ENCODE measurements at places on chromosomes 12 and 14.

- no peak for DNase-seq
- H3K36me3 ChIP-seq, result no peaks in the 10 kb centered on the region
- H3K4me1 ChIP-seq, result no peaks in the 10 kb centered on the region
- no peak overlapping the region for H3K4me3 ChIP-seq
Measured at GRCh38 chr14:81031488-81031887, 76.1 kb downstream of the TSHR start.

DNA sequence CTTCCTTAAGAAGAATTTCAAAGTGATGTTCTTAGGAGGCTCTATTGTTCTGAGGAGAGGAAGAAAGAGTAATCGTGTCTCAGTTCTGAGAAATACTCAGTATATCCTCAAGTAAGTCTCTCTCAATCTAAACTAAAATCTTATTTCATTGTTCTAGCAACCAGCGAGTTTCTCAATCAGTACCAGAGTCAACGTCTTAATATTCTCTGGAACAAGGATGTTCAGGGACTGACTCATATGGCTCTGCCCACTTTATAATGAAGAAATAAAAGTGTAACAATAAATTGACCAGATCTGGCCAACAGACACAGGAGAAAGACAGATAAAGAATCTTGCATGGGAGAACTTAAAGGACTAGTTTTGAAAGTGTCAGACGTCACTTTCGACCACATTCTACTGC, 469.8 kb upstream of the FLRT2 start:
- no peaks in the 10 kb centered on the region for H3K27me3 ChIP-seq
- no peak overlapping the region for H3K27ac ChIP-seq
- DNase-seq, result no peak

- no peak overlapping the region for H3K4me3 ChIP-seq
- no peaks in the 10 kb centered on the region for H3K36me3 ChIP-seq
- no peak overlapping the region for H3K27ac ChIP-seq
- no peaks in the 10 kb centered on the region for H3K4me1 ChIP-seq
- H3K27me3 ChIP-seq, result no peaks in the 10 kb centered on the region
Measured at GRCh38 chr14:53444677-53445312, 291.7 kb upstream of the DDHD1 start.

DNA sequence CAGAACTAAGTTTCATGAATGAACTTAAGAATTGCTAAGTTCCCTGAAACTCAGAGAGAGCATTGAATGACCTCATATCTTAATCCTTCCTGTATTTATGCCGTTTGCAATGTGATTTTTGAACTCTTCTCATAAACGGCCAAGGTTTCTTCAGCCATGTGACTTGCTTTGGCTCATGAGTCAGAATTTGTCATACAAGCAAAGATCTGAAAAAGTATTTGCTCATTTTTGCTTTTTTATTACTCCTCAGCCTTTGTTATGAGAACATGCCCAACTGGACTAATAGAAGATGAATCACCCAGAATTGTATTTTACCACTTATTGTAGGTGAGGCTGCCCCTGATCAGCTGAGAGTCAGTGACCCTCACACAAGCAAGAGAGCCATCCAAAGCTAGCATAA, 693.8 kb downstream of the BCL11B start:
- DNase-seq, result no peak
- H3K27me3 ChIP-seq, result no peaks in the 10 kb centered on the region
- no peaks in the 10 kb centered on the region for H3K4me1 ChIP-seq
- H3K27ac ChIP-seq, result no peak overlapping the region

- H3K4me1 ChIP-seq, result no peaks in the 10 kb centered on the region
Measured at GRCh38 chr12:126347421-126347820, 1282.2 kb downstream of the AACS start.

- no peaks in the 10 kb centered on the region for H3K36me3 ChIP-seq
- DNase-seq, result no peak
- no peaks in the 10 kb centered on the region for H3K4me1 ChIP-seq
- no peaks in the 10 kb centered on the region for H3K27me3 ChIP-seq
- H3K27ac ChIP-seq, result no peak overlapping the region
Measured at GRCh38 chr12:77492536-77492935, 338.2 kb upstream of the NAV3 start.

DNA sequence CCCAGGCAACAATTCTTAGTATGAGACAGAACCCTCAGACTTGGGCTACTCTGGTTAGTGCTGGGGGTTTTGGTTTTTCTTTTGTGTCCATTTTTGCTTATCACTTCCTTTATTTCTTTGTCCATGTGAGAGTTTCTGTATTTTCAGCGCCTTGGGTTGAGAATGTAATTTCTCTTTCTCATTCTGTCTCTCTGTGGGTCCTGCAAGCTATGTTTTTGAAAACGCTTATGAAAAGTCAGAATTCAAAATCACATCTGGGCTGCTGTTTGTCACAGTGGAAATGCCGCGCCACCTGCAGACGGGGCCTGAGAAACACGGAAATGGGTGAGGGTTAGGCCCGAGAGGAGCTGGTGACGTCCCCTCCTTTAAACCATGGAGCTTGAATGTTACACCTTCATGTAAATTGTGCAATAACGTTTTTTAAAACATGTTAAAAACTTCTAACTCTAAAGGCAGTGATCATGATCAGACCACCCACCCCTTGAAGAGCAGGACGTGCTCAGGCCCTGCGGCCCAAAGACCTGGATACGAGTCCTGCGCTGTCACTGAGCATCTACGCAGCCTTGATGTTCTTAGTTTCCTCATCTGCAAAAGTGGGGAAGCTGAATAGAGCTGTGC, 26.1 kb downstream of the JDP2 start:
- peak overlapping the region; percentile 42 for H3K27ac ChIP-seq
- no peaks in the 10 kb centered on the region for H3K27me3 ChIP-seq
- H3K4me1 ChIP-seq, result peaks cover 42% of the 10 kb centered on the region
- no peak for DNase-seq
- no peak overlapping the region for H3K4me3 ChIP-seq

DNA sequence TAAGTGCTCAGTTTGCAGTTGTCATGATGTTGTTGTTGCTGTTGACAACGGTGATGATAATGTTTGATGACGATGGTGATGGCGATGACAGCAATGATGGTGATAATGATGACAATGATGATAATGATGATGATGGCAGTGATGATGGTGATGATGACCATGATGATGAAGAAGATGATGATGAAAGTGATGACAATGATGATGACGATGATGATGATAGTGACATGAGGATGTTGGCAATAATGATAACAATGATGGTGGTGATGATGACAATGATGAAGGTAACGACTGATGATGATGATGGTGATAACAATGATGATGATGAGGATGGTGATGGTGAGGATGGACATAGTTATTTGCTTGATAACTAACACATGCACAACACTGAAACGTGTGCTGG, 778.5 kb downstream of the VRK1 start:
- no peak overlapping the region for H3K4me3 ChIP-seq
- no peaks in the 10 kb centered on the region for H3K4me1 ChIP-seq
- DNase-seq, result no peak
- no peak overlapping the region for H3K27ac ChIP-seq

GRCh38 chr12:100473716-100474150, at the start of gene NR1H4:
TSS of gene NR1H4 (plus strand) at chr12:100473866. CDS start at chr12:100493324, 19,458 bp downstream.
- no peaks in the 10 kb centered on the region for H3K27me3 ChIP-seq
- no peaks in the 10 kb centered on the region for H3K36me3 ChIP-seq
- no peak within 1 kb of the TSS for H3K4me3 ChIP-seq
- no peak within 1 kb of the TSS for H3K27ac ChIP-seq
- H3K4me1 ChIP-seq, result no peaks in the 10 kb centered on the region

GRCh38 chr12:96084624-96085023, 49.2 kb upstream of the LTA4H start:
- no peak for DNase-seq
- no peaks in the 10 kb centered on the region for H3K4me1 ChIP-seq
- no peak overlapping the region for H3K27ac ChIP-seq
- no peaks in the 10 kb centered on the region for H3K36me3 ChIP-seq
- no peak overlapping the region for H3K4me3 ChIP-seq
- H3K27me3 ChIP-seq, result no peaks in the 10 kb centered on the region

- no peaks in the 10 kb centered on the region for H3K36me3 ChIP-seq
- H3K4me1 ChIP-seq, result no peaks in the 10 kb centered on the region
- H3K27me3 ChIP-seq, result no peaks in the 10 kb centered on the region
Measured at GRCh38 chr12:107226126-107226525, 132.8 kb upstream of the CRY1 start.

GRCh38 chr12:25186788-25187402, 8.1 kb downstream of the DNAI7 start:
- H3K27me3 ChIP-seq, result no peaks in the 10 kb centered on the region
- H3K27ac ChIP-seq, result no peak overlapping the region

GRCh38 chr14:104237651-104238423, 99.5 kb downstream of the KIF26A start:
- no peaks in the 10 kb centered on the region for H3K36me3 ChIP-seq
- H3K4me1 ChIP-seq, result no peaks in the 10 kb centered on the region
- H3K4me3 ChIP-seq, result no peak overlapping the region
- no peak for DNase-seq

GRCh38 chr12:41293461-41293860, 105.3 kb downstream of the PDZRN4 start:
- no peak overlapping the region for H3K4me3 ChIP-seq
- H3K36me3 ChIP-seq, result no peaks in the 10 kb centered on the region
- DNase-seq, result no peak
- H3K4me1 ChIP-seq, result no peaks in the 10 kb centered on the region
- no peak overlapping the region for H3K27ac ChIP-seq
- H3K27me3 ChIP-seq, result no peaks in the 10 kb centered on the region

- no peaks in the 10 kb centered on the region for H3K27me3 ChIP-seq
- no peaks in the 10 kb centered on the region for H3K36me3 ChIP-seq
- H3K27ac ChIP-seq, result no peak overlapping the region
- no peak for DNase-seq
Measured at GRCh38 chr12:127893895-127894609, 372.9 kb upstream of the TMEM132C start.

DNA sequence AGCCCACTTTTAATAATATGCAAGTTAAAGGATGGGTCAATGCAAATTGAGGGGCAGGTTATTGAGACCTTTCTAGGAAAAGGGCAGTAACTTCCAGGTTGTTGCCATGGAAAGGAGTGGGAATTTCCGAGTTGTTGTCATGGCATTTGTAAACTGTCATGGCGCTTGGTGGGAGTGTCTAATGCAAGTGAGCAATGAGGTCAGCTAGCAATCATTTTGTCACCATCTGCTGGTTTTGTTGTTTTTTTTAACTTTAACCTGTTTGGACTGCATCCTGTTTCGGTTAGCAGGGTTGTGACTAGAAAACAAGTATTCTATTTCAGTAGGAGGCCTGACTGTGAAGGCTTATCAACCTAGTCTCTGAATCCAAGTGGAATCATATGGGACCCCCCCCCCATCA, 85.8 kb upstream of the TSPAN11 start:
- no peak overlapping the region for H3K27ac ChIP-seq
- H3K27me3 ChIP-seq, result no peaks in the 10 kb centered on the region
- DNase-seq, result no peak
- H3K4me3 ChIP-seq, result no peak overlapping the region
- no peaks in the 10 kb centered on the region for H3K4me1 ChIP-seq
- H3K36me3 ChIP-seq, result no peaks in the 10 kb centered on the region

DNA sequence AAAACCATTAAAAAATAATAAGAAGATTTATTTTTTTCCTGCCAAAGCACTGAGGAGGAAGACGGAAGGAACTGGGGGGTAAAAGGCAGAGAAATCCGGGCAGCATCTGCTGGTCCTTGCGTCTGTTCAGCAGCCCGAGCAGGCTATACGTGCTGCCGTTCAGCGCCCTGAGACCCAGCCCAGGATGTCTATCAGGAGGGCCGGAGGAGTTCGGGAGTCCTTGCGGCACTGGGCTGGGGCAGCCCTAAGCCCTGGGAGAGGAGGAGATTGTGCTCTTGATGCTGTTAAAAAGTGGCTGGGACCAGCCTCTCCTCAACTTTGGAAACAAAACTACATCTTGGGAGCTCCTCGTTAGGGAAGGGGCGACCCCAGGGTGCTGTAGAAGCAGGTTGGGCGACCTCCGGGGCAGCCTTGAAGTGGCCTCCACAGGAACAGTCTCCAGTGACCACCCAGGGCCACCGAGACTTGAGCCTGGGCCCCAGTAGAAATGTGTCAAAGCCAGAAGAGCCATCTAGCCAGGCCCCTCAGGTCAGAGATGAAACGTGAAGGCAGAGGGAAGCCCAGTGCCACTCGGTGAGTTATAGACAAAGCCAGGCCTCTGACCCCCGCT, 14.3 kb downstream of the PGF start:
- no peak for DNase-seq
- H3K27me3 ChIP-seq, result no peaks in the 10 kb centered on the region

Measured in testis (tissue), 5 donors.